ENCODE measurements at places on chromosomes 3 and 15.

- DNase-seq, result no peak
Measured at GRCh38 chr15:58064980-58065444, 499 bp downstream of the ALDH1A2 start.

GRCh38 chr3:130621824-130622223 lies 104.8 kb downstream of the COL6A6 start:
- DNase-seq, result no peak

DNA sequence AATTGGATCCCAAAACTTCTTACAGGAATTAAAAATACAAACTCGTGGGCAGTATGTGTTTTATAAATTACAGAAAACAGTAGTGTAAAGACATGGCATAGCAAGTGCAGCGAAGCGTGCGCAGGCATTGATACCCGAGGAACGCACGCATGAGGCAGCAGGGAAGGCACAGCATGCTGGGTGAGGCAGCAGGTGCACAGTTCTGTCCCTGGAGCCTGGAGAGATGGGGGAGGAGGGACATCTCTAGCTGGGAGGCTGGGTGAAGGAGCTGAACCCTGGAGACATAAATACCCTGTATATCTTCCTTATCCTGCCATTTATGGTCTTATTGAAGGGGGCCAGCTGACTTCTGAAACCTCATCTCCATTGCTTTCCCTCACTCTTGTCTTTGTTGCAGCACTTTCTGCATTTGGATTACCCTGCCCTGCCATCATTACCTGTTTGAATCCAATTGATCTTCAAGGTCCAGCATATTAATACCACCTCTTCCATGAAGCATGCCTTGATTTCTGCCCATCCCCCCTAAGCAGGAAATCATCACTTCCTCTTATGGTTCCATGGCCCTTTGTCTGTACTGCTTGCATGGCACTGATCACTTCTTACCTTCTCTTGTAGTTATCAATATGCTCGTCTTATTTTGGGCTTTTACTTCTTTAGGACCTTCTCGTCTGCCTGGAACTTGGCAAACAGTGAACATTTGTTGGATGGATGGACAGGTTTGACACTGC lies 20.5 kb downstream of the LPP start:
- no peak for DNase-seq

DNA sequence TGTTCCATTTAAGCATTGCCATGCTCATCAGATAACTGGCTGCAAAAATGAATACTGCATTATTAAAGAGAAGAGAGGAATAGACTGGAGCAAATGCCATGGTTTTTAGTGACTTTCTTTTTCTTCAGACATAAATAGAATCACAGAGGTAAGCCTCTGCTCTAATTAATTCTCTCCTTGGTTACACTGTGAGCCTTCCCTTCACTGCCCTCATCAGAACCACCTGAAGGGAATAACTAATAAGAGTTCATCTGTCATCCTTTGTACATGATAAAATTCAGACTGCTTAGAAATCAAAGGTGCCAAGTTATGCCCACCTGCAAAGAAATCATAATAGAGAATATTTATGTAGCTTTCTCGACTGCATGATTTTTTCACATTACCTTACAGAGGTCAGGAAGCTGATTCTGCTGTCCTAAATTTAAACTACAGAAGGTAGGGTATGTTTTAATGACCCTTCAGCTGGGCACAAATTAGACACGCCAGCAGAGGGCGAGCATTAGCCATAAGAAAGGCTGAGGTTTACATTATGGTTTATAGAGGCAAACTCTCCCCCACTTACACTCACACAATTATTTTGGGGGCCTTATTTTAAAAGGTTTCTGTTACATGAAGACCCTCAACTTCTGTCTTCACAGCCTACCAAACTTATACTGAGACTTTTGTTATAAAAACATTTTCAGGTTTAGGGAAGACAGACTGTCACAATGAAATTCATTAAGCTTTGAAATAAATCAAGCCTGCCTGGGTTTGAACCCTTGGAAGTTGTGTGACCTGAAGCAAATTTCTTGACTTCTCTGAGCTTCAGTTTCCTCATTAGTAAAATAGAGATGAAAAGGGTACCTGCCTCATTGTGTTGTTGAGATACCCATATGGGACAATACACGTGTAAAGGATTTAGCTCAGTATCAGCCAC lies 15.3 kb upstream of the UNC13C start:
- no peak for DNase-seq

GRCh38 chr15:89126009-89126408 lies 37.8 kb downstream of the ABHD2 start:
- DNase-seq, result no peak

GRCh38 chr3:127151992-127152650 lies 40.8 kb upstream of the PRR23E start:
- DNase-seq, result peak; percentile 10

GRCh38 chr15:74585191-74585590 lies 30.4 kb upstream of the CLK3 start:
- no peak for DNase-seq

DNA sequence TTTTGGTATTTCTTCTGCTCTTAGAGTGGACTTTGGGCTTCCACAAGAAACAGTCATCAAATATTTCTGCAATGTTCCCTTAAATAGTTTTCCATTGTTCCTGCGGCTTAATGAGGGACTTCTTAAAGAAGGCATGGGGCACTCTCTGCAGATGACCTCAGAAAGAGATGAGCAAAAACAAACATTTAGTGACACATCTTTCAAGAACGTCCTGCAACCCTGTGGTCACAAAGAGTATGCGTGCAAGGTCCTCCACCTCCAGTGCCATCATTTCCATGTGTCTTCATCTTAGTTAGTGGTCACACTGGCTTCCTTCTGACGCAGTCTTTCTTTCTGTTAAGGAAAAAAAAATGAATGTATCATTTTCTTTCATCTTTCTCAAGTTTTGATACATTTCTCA lies 56.2 kb downstream of the GREM1 start:
- DNase-seq, result peak; percentile 28

- DNase-seq, result no peak
Measured at GRCh38 chr3:61573441-61573840, 12.1 kb downstream of the PTPRG start.

- DNase-seq, result no peak
Measured at GRCh38 chr3:78086150-78086549, 1046.3 kb downstream of the ROBO2 start.

Data from kidney capillary endothelial cell (primary cell).